Right cardiac atrium (tissue), 5 donors: ENCODE measurements at places on chromosomes 16 and 17. TPM values are rescaled to one million over a fixed set of nuclear protein-coding genes. Genes with fewer than 3 reads are reported as not detected.
A peak's percentile ranks its signal among the peaks of the same experiment; 100 is the strongest.

ZNF423 gene
- 14.4 TPM for total RNA-seq

DRC3 gene
- total RNA-seq, result 2.7 TPM

- DNase-seq, result no peak
Measured at GRCh38 chr16:17519101-17519955, 48.6 kb upstream of the XYLT1 start.

DNA sequence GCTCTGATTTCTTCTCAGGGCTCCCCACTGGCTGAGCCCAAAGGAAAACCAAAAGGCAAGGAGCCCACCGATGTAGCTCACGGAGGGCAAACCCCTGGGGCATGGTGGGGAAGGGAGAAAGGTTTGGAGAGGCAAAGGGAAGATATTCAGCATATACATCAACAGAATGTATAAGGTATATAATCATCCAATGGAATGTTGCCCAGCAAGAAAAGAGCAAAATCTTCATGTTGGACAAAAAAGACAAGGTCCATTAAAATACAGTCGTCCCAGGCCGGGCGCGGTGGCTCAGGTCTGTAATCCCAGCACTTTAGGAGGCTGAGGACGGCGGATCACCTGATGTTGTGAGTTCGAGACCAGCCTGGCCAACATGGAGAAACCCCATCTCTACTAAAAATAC lies 1.6 kb downstream of the CPPED1 start:
- no peak for DNase-seq

DNA sequence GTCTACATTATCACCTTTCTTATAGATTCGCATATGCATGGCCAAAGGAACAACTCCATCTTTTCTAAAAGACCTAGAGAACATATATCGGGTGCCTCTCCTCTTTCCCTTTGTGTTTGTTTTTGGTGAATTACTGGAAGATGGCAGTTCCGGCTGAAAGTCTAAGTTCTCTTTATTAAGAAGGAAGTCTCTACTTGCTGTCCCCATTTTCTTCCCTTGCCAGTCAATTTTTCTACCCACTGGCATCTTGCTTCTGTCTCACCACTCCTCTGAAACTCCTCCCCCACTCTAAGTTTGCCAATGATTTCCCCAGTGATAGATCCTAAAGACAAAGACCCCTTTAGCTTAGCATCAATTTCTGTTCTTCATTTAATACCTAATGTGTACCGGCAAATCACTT lies 93.9 kb upstream of the CORO6 start:
- DNase-seq, result no peak

- peak; percentile 68 for DNase-seq
Measured at GRCh38 chr17:43766413-43767052, 7.9 kb upstream of the SOST start.

DNA sequence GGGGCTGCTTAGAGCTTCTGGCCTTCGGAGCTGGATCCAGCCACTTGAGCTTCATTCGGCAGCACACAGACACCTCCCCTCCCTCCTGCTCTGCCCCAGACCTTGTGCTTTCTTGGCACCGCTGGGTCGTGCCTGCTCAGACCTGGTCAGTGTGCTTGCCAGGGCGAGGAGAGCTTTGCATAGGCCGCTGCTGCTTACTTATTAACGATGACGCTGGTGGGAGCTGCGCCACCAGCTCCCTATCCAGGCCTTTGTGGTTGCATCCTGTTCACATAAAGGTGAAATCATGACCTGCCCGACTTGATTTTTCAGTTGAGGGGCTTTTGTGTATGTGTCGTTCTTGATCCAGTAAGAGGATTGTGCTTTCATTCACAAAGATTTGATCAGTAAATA lies 101.1 kb downstream of the MSI2 start:
- DNase-seq, result peak; percentile 47

DNA sequence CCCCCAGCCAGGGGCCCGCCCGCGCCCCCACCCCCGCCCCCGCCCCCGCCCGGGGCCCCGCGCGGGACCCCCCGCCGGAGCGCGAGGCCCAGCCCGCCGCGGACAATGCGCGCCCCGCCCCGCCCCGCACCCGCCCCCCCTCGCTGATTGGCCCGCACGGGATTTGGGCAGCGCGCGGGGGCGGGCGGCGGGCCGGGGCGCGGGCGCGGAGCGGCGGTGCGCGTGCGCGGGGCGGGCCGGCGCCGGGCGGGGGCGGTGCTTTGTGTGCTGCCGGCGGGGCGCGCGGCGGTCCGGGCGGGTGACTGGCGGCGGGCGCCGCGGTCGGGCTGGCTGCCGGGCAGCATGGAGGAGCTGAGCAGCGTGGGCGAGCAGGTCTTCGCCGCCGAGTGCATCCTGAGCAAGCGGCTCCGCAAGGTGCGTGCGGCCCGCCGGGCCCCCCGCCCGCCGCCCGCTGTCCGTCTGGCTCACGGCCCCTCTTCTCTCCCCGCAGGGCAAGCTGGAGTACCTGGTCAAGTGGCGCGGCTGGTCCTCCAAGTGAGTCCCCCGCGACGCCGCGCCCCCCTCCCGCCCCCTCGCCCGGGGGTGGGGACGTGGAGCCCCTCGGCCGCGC lies at the start of gene CBX2:
Gene CBX2 (plus strand): TSS at position 255 of the 610 bp plus-strand sequence. CDS start 88 bp downstream, at position 343.
- peak; percentile 93 for DNase-seq
